GM12891 (cell line): ENCODE measurements at places on chromosomes 1 and 21.

GRCh38 chr1:117059334-117059677, 820 bp upstream of the TTF2 start:
- DNase-seq, result no peak

GRCh38 chr21:29233611-29234540, 64.8 kb upstream of the BACH1 start:
- DNase-seq, result peak; percentile 19

DNA sequence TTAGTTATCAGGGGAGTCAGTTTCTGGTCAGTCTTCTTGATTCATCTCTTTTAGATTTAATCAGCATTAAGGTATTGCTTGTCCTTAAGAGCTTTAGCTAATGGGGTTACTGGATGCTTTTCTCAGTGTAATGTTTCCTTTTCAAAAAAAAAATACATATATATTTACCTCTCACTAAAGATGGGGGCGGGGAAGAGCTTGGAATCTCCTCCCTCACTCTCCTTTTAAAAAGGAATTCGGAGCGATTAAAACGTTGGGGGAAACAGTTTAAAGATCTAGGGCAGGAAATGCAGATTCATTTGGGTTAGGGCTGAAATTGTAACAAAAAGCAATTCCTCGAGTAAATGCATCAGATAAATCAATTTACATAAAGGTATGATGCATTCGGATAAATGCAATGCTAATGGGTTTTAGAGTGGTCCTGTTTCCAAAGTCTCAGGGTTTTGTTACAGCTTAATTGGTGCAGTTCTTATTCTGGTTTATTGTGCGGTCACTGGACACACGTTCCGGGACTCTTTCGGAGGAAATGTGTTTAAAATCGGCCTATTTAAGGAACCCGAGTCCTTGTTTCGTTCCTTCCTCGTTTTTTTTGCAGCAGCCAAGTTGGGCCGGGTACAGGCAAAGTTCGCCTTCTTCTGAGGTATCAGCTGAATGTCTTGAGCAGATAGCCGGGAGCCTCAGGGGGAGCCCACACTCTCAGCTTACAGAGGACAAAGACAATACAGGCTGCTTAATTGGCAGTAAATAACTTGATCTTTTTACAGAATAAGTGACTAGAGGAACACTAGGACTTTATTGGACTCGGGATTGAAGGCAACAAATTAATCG, 1.6 kb downstream of the LMO4 start:
- DNase-seq, result no peak

DNA sequence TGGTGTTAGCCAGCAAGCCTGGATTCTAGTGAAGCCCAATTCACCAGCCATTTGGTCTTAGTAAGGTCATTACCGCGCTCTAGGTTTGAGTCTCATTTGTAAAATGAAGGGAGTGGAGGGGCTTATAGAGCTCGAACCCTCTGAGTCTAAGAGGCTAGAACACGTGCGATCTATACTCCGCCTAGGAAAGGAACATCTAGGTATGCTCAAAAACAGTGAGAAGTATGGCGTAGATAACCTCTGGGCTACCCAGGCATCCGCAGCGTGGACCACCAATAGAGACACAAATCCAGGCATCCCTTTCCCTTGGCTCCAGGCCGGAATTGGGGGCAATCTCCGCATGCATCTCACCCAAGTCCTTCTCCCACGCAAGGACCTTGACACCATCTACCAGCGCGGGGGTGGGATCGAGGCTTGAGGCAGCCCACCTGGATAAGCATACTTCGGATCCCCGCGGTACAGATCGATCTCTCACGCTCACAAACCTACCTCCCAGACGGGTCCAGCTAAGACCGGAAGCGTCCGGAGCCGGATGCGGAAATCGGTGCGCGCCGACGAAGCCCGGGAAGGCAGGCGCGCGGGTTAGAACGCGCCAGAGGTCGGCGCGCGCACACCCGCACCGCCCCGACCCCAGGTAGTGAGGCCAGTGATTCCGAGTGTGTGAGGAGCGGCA, at the start of gene METTL25B:
METTL25B (plus strand) TSS at position 544 of the 673 bp plus-strand sequence. CDS start 636 bp downstream, outside the sequence.
- DNase-seq, result peak; percentile 70

DNA sequence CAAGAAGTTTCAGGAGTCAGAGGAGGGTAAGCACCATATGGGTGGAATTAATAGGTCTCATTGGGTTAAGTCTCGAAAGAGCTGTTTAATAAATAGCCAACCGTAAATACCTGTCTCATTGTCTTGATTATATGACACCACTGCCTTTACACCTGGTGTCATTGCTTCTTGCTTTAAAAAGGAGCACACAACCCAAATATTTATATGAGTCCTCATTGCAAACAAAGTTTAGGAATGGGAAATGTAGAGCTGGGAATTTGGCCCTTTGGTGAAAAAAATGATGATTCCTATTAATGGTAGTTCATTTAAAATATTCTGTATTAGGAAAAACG, 2.1 kb downstream of the BACH1 start:
- no peak for DNase-seq

GRCh38 chr1:113565621-113566020, 175.3 kb downstream of the MAGI3 start:
- DNase-seq, result no peak

DNA sequence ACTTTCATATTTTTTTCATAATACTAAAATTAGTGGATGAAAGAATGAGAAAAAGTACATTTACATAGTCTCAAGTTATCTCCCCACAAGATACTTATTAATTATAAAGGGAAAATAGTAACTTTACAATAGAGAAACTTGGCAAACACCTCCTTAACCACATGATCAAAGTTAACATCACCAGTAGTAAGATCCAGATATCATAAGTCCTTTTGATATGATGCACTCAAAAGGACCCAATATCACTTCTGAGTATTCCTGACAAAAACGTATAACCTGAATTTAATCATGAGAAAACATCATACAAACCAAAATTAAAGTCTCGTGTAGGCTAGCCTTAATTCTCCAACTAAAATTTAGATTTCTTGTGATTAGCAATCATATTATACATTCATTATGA, 67.4 kb downstream of the LYST start:
- no peak for DNase-seq

DNA sequence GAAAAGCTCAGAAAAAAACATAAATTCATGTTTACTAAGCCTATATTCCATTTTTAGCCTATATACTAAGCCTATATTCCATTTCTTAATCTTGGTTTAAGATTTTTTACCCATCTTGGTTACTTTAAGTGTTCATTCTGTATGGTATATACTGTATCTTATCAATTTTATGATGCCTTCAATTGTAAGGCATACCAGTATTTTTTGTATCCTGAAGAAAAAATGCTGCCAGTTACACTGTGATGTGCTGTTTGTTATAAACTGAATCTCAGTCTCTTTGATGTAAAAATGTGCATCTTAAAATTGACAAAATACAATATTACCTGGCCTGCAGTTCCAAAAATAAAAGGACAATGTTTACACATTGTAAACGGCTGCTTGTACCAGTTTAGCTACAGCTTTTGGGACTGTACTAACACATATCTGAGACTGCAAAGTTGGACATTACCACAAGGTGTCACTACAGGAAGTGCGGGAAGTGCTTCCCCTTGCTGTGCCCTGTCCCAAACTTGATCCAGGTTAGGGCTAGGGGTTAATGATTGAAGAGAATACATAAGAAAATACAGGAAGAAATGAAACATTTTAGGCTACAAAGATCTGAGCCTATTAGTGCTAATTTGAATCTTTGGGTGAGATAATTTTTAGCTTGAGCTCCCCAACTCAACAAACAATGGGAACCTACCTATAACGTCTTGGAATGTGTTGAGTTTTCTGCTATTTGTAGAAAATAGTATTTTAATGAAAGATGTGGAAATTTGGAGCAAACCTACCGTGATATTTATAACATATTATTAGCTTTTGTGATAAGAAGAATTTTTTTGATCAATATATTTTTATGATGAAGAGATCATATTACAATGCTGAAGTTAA, 108.9 kb downstream of the LBR start:
- DNase-seq, result peak; percentile 13

DNA sequence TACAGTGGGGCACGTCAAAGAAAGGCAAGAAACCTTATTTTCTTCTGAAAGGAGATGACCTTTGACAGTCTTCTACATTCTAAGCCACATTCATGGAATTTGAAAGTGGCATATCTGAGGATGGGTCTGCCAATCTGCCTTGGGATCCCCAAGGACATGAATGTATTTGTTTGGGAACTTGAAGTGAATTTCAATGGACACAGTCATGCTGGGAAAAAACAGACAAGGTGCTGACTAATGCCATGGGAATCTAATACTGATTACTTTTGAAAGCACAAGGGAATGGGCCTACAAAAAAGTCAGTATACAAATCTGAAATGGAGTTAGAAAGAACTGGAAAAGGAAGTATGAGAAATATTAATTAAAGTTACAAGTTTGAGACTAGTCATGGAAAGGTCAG, 128.8 kb downstream of the KCNJ6 start:
- no peak for DNase-seq

DNA sequence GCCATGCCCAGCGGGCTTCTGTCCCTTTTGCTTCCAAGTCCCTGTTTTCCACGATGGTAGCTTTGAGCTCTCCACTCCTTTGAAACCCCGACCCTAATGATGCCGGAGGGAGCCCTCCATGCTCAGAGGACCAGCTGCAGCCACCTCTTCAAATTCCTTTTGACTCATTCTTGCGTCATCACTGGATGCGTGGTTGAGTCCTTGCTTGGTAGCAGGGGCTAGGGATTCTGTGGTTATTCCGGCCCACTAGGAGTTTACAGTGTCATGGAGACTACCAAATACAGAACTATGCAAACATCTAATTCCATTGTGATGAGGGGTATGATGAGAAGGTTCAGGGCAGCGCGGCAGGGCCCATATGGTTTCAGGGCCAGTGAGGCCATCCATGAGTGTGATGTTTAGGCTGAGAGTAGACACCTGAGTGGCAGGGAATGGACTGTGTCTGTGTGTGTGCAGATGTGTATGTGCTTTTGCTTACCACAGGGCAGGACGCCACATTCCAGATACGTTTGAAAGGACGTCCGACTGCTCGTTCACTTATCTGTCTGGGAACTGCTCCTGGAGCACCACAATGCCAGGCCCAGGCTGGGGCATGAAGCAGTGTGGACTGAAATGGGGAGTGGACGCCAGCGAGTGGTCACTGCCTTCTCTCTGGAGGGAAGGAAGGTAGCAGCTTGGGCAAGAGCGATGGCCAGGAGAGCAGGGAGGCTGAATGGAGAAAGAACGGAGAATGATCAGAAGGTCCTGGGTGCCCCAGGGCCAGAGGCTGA, 30.4 kb upstream of the ZBTB21 start:
- DNase-seq, result no peak

GRCh38 chr1:247366926-247367645, 35.4 kb upstream of the ZNF496 start:
- no peak for DNase-seq

DNA sequence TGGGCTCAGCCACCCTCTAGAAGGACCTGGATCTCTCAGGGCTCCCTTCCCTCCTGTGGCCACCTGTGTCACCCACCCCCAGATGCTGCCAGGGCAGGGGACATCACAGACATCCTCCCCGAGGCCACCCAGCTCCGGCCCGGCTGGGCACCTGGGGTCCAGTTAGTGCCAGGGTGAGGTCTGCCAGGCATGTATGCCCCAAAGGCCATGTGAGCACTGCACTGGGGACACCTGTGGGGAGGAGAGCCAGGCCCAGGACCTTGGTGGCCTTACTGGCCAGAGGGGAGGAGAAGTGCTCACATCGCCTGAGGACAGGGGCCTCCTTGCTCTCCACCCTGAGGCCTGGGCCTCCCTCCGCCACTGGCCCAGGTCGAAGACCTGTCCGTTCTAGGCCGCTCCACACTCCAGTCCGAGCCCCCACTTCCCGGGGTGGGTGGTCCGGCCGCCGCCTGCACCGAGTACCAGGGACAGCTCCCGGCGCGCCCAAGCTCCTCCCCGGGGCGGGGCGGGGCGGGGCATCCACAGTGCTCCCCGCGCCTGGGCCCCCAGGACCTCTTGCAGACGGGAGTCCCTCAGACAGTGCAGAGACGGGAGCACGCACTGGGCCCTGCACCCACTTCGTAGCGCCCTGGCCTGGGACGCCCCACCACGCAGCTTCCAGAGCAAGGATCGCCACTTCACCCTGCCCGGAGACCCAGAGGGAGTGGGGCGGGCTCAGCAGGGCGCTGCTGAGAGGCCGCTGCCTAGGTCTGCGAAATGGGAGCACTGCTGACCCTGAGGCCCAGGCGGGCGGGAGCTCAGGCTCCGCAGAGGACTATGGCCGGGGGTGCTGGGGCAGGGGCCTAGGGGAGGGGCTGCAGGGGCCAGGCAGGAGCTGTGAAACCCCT, 34.3 kb upstream of the CCDC27 start:
- peak; percentile 71 for DNase-seq

- no peak for DNase-seq
Measured at GRCh38 chr21:38709876-38710275, 95.9 kb upstream of the ETS2 start.

DNA sequence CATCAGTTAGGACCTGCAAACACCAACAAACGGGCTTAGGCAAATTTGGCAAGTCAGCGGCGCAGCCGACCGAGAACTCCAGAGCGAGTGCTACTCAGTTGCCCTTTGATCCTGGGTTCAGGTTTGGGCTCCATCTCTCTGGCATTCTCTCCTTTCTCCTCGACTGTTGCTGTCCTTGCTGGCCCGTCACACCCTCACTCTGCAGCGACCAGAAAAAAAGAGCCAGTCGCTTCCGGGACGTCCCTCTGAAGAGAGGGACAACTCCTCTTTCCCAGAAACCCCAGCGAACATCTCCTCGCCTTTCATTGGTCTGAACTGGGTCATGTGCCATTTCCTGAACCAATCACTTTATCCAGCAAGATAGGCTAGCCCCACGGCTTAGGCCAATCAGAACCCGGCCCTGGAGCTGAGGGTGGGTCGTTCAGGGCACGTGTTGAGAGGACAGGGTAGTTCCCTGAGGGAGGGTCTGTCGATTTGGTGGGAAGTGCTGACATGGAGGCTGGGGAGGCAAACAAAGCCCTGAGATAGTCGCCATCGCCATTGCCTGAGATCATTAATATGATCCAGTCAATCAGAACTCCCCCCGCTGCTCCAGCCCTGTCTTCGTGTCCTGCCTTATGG, 113.7 kb downstream of the PTPRU start:
- no peak for DNase-seq

GRCh38 chr1:223363856-223364684, at the start of gene SUSD4:
TSS of gene SUSD4 (minus strand) at chr1:223364176. CDS start at chr1:223363425, 751 bp downstream.
- peak; percentile 35 for DNase-seq

- no peak for DNase-seq
Measured at GRCh38 chr1:95475686-95476457, 241.9 kb downstream of the RWDD3 start.

GRCh38 chr21:40936178-40936577, 89.2 kb upstream of the DSCAM start:
- DNase-seq, result no peak

DNA sequence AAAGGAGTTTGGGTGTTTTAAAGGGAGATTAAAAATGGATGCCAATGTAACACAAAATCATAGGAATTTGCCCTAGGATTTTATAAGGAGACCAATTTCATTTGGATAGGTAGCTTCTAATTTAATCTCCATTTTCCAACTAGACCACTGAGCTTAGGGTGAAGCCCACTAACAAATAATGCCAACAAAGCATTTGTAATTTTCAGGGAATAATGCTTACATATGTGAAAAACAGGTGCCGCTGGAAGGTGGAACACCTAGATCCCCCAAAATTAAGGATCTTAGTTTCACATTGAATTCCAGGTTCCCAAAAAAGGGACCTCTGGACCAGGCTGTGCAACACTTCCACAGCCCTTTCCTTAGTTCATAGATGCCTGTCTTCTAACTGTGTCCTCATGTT, 66.2 kb upstream of the B3GALT5 start:
- no peak for DNase-seq
